ENCODE measurements at places on chromosomes 7 and 10. TPM values are rescaled to one million over a fixed set of nuclear protein-coding genes. Genes with fewer than 3 reads are reported as not detected.

DNA sequence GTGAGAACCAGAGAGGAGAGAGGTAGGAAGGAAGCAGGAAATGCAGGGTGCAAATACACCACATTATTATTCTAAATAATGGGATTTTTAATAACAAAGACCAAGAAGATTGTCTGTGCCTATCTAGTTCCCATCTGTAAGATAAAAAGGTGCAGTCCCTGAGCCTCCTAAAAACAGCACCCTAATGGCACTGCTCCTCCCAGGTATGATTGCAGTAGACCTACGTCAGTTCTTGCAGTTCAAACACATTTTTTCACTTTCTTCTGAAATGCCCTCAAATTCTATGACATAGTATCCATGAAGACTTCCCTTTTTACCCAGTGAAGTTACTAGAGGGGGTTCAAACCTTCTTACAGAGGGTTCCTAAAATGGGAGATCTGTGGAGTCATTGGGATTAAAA is 70.6 kb downstream of the FIGNL1 start:
- H3K36me3 ChIP-seq: no peaks in the 10 kb centered on the region
- H3K4me3 ChIP-seq: no peak overlapping the region
- no peak for DNase-seq
- no peaks in the 10 kb centered on the region for H3K4me1 ChIP-seq

GRCh38 chr7:138720286-138720685 is 19.1 kb upstream of the SVOPL start:
- H3K4me3 ChIP-seq: no peak overlapping the region
- H3K4me1 ChIP-seq: no peaks in the 10 kb centered on the region
- no peak overlapping the region for H3K27ac ChIP-seq
- no peaks in the 10 kb centered on the region for H3K36me3 ChIP-seq

DNA sequence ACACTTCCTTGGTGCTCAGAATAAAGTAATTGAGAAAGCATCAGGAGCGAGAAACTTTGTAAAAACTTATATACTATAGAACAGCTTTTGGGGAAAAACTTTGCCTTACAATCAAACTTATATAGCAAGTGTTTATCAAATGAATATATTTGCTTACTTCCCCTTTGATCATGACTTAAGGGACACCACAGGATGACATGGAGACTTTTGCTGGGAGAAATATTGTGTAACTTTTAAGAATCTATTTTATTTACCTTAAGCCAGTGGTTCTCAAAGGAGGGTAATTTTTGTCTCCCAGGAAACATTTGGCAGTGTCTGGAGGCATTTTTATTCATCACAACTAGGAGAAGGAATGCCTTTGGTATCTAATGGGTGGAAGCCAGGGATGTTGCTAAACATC is 173.8 kb upstream of the HABP2 start:
- H3K27me3 ChIP-seq: no peaks in the 10 kb centered on the region
- DNase-seq: no peak
- H3K36me3 ChIP-seq: no peaks in the 10 kb centered on the region
- H3K4me1 ChIP-seq: no peaks in the 10 kb centered on the region

Gene UTF1
- not detected for total RNA-seq

Gene PIK3CG
- total RNA-seq: 5.9 TPM

DNA sequence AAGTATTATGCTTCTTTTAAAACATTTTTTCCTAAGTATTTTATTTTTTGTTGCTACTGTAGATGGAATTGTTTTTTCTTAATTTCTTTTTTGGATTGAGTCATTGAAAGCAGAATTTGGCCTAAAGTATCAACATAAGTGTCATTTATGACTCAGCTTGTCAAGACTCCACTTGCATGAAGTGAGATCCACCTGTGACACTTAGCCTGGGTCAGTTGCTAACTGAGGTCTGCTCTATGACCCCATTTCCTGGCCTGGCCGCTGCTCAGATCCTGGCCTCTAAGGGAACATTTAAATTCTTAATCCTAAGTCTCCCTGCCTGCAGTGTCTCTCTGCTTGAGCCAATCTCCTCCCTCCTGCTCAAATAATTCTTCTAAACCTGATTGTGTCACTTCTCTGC is 35.5 kb downstream of the TMEM270 start:
- no peaks in the 10 kb centered on the region for H3K27me3 ChIP-seq
- peak overlapping the region; percentile 24 for H3K27ac ChIP-seq
- H3K4me3 ChIP-seq: no peak overlapping the region
- no peaks in the 10 kb centered on the region for H3K36me3 ChIP-seq

GRCh38 chr10:95840121-95840520 is 67.7 kb upstream of the CC2D2B start:
- no peak overlapping the region for H3K27ac ChIP-seq
- no peak for DNase-seq
- H3K4me1 ChIP-seq: no peaks in the 10 kb centered on the region
- H3K27me3 ChIP-seq: no peaks in the 10 kb centered on the region
- peaks cover 2% of the 10 kb centered on the region for H3K36me3 ChIP-seq

DNA sequence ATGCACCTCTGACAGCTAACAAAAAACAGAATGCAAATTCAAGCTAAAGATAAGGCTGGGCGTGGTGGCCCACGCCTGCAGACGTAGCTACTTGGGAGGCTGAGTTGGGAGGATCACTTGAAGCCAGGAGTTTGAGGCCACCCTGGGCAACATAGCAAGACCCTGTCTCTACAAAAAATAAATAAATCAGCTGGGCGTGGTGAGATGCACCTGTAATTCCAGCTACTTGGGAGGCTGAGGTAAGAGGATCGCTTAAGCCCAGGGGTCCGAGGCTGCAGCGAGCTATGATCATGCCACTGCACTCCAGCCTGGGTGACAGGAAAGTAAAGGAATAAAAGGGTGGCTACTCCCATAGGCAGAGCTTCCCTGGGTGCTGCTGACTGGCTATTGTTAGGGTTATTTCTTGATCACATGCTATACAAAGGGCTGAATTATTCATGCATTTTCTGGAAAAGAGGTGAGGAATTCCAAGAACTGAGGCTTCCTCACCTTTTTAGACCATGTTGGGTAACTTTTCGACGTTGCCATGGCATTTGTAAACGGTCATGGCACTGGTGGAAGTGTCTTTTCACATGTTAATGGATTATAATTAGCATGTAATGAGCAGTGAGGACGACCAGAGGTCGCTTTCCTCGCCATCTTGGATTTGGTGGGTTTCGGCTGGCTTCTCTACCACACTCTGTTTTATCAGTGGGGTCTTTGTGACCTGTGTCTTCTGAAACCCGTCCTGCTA is 6.9 kb upstream of the PSMG3 start:
- no peaks in the 10 kb centered on the region for H3K27me3 ChIP-seq
- DNase-seq: no peak

DNA sequence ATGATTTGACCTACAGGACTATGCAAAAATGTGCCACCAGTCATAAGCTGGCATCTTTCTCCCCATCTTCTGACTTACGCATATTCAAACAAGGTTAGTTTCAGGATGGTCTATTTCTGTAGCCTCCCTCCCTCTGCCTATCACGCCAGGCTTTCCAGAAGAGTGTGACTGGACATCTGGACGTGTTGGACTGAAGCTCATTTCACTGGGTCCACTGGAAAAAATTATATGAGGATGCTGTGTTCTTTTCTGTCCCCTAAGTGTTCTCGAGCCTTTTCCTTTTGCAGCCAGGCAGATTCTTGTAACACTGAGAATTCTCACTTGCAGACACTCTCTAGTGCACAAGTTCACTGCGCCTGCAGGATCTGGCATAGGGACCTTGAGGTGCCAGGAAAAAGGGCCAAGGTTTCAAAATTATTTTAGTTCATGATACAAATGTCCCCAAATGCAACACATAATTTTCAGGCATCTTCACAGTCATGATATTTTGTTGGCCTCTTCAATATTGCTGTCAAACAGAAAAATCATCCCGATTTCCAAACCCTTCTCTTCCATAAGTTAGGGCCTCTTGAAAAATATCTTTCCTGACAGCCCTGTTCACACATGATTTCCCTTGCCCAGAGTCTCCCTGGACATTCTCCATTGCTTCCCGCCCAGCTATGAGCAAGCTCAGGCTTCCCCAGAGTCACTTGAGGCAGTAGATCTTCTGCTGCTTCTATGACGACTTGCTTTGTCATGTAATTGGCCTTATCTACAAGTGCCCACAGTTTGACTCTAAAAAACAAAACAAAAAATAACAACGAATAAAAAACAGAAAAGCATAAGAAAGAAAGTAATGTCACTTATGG is 170.4 kb downstream of the BMPER start:
- no peak overlapping the region for H3K27ac ChIP-seq
- no peaks in the 10 kb centered on the region for H3K4me1 ChIP-seq

Gene IMMP2L
- 32.9 TPM for total RNA-seq

GRCh38 chr10:28954211-28954610 is 276.9 kb downstream of the BAMBI start:
- no peak for DNase-seq
- H3K4me1 ChIP-seq: no peaks in the 10 kb centered on the region
- no peaks in the 10 kb centered on the region for H3K36me3 ChIP-seq
- no peaks in the 10 kb centered on the region for H3K27me3 ChIP-seq

Measured in aorta (tissue), 5 donors.